DND-41 (cell line): ENCODE measurements at places on chromosomes 16 and 17.
A peak's percentile ranks its signal among the peaks of the same experiment; 100 is the strongest.

- DNase-seq = no peak
Observed at GRCh38 chr17:35791681-35792350, 3.6 kb downstream of the MMP28 start.

- DNase-seq = no peak
Observed at GRCh38 chr17:36498560-36499300, 12.2 kb downstream of the ZNHIT3 start.

DNA sequence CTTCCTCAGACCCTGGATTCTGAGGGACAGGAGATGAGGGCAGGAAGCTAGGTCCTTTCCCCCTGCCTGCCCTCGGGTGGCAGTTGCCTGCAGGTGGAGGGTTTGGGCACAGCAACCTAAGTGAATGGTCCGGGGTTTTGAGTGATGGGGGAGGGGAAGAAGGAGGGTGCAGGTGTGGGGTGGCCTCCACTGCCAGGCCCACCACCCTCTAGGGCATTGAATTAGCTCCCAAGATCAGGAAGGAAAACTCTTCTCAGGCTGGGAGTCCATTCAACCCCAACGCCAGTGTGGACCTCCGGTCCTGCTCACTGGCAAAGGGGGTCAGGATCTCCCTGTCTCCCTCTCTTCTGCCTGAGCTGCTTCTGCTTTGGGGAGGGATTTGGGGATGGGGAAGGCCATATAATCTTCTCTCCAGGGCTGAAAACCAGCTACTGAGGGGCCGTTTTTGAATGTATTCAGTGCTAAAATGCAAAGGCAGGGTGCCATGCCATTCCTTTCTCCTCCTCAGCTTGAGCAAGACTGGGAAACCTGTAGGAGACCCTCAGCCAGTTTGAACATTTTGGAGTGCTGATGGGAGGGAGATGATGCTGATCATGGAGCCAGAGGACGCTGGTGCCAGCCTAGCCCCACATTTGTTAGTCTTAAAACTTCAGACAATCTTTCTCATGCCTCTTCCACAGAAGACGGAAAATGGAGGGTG, 18.8 kb downstream of the GRB7 start:
- DNase-seq = peak; percentile 63

GRCh38 chr16:69386596-69386995, 789 bp upstream of the TERF2 start:
- no peak for DNase-seq

GRCh38 chr16:3938843-3939624, 58.5 kb upstream of the CREBBP start:
- DNase-seq = peak; percentile 38

GRCh38 chr17:80153004-80153403, 6.1 kb upstream of the EIF4A3 start:
- DNase-seq = no peak

GRCh38 chr17:71117466-71117865, 948.1 kb downstream of the KCNJ2 start:
- no peak for DNase-seq

DNA sequence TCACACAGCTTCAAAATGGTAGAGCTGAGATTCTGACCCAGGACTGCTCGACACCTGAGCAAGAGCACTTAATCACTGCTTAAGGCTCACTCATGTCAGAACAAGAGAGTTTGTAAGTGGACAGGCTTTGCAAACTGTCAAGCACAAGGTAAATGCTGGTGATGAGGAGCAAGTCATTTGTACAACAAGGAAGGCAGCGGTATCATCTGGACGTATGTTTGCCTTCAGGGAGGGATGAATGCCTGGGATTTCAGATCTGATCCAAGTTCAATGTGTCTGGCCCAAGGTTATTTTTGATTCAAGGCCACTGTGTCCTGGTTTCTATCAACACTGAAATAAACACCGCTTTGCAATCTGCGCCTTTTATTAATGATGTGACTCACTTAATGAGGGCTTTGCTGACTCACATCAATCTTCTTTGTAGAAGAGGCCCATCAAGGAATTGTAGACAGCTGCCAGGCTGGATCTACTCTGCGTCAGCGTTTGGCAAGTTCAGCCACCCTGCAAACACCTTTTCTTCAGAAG, 174.4 kb upstream of the HS3ST3A1 start:
- DNase-seq = no peak

DNA sequence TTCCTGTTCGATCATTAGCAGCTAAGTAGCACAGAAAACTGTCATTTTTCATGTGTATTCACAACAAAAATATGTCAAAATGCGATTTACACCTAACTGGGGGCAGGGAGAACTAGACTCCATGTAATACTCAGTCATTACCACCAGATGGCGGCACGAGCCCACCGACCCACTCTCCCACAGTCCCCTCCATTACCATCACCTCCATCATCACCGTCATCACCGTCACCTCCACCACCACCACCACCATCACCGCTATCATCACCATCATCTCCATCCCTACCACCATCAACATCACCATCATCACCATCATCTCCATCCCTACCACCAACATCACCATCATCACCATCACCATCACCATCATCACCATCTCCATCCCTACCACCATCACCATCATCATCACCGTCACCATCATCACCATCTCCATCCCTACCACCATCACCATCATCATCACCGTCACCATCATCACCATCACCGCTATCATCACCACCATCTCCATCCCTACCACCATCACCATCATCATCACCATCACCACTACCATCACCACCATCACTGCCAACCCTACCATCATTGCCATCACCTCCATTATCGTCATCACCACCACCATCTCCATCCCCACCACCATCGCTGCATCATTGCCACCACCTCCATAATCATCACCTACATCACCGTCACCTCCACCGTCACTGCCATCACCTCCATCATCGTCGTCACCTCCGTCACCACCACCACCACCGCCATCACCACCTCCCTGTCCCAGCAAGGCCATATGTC, 14.4 kb downstream of the NDUFAF8 start:
- peak; percentile 63 for DNase-seq

GRCh38 chr16:68009157-68009735, 6.5 kb downstream of the DPEP2NB start:
- no peak for DNase-seq

DNA sequence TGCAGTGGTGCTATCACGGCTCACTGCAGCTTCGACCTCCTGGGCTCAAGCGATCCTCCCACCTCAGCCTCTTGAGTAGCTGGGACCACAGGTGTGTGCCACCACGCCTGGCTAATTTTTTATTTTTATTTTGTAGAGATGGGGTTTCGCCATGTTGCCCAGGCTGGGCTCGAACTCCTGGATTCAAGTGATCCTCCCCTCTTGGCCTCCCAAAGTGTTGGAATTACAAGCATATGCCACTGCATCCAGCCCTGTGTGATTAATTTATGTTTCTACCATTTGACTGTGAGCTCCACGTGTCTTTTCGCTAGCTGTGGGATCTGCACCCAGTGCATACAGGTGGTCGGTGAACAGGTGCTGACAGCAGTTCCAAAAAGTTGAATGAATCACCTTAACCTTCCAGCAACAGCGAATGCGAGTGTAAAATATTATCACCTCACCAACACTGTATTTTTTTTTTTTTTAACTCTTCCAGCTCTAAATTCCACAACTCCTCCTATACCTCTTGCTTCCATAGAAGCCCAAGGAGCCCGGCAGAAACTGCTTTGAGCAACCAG, 484 bp upstream of the NUDT7 start:
- DNase-seq = no peak
